ENCODE measurements at places on chromosomes 2 and 18.

DNA sequence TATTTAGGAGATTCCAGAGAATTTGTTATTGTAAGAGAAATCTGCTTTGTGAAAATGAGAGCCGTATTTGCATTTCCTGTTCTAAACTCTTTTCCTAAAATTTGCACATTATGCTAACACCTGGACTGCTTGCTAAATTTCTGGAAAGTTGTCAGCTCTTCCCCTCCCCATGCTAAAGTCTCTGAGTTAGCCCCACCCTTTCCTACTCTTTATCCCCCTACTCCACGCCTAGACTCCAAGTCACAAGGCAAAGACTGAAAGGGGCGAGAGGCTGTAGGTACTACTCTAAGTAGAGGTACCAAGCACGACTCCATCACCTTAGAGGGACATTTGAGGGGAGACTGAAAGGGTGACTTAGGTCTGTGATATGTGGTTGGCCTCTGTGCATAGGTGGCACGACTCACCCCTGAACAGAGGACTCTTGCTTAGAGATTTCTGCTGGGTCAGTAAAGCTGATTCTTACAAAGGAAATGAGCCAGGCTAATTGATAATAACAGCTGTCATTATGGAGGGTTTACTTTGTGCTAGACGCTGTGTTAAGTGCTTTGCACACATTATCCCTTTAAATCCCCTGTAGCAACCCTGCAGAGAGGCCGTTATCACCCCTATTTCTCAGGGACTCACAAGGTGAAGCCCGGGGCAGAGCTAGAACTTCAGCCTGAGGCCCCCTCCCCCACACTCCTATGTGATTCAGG lies 373.5 kb downstream of the EN1 start:
- no peak for DNase-seq

DNA sequence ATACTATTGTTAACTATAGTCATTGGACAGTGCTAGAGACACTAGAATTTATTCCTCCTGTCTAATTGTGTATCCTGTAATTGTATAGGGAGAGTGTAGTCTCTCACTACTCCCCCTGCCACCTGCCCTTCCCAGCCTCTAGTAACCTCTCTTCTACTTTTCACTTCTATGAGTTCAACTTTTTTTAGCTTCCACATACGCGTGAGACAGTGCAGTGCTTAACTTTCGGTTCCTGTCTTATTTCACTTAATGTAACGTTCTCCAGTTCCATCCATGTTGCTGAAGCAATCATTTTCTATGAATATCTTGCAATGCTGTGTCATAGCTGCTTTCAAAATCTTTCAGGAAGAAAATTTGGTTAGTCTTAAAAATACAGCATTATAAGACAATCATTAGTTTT lies 22.8 kb upstream of the RUFY4 start:
- no peak for DNase-seq

DNA sequence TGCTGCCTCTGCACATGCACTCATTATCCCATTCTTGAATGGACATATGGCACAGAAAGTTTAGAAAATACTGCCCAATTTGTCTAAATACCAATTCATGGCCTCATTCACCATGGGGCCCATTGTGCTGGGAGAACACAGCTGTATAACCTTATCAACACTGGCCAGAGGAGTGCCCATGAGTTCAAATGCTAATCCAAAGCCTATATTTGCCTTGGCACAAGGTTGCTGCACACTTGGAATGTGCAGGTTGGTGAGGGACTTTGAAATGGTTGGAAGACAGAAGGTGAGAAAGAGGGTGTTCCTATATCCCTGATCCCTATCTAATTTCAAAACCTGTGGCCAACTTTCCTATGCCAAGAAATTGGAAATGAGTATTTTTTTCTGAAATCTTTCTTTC lies 693.9 kb upstream of the ID2 start:
- DNase-seq, result no peak

DNA sequence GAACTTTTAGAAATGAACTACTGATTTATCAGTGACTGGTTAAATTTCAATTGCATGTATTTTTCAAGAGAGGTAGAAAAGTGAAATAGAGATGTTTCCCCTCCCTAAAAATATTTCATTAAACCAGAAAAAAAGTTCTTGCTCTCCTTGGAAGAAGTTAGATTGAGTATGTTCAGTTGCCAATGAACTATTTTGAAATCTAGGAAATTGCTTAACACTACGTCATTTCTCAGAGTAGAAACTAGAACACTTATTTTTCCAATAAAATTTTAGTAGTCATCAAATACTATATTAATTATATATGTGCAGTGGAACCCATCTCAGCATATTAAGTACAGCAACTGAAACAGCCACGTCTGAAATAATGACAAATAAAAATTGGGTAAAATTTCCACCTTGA lies 51.8 kb upstream of the STAT1 start:
- no peak for DNase-seq

DNA sequence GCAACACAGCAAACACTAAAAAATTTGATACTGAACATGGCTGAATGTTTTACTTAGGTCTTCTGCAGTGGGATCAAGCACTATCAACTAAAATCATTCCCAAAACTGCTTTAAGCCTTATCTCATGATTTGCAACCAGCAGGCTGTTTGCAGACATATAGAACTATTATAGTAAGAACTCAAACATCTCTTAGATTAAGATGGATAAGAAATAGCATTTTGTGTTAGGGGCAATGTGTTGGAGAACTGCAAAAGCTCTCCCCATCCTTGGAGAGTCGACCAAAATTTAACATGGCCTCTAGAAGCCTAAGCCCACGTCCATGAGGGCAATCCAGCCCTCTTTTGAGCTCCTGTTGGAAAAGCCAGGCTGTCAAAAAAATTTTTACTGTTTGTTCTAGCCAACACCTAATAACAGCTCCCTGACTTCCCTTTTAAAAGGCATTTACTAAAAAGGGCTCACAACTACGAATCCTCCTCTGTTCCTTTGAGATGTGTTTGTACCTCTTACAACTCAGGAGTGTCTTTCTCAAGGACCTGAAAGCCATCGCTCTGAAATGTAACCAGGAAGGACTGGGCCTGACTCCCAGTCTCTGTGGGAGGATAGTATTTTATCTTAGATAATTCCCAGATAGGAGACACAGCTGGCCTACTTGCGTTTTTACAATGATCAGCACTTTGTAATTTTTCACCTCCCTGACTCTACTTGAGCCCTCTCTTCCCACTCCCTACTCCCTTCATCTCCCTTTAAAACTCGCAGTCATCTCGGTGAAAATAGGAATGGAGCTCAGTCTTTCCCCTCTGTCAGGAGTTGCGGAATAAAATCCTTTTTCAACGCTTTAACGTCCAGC lies 1.4 kb downstream of the KRCC1 start:
- DNase-seq, result no peak

- DNase-seq, result peak; percentile 5
Observed at GRCh38 chr18:8609659-8610458, 622 bp downstream of the RAB12 start.

DNA sequence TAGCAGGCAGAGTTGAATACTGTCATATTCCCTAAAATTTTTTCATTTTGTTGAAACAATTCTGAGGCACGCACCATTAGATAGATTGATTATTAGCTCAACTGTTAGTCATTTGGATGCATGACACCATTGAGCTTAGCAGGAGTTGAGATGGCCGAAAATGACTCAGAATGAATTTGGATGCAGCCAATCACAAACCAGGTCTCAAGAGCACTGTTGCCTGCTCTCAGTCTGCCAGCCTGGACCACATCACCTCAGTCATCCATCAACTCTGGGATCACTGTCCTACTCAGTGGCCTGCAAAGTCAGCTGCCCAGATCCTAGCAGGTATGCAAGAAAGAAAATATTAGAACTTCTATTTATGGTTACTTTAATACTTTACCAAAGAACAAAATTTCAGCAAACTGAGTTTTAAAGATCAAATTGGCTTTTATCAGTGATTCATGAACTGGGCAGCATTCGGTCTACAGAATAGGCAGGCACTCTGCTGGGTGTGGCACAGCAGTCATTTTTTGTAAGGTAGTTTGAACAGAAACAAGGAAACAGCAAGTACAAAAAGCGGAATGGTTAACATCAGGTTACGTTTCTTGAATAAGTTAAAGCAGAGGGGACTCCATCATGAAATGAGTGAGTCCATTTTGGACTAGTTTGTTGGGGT lies 152.7 kb upstream of the ARHGAP28 start:
- no peak for DNase-seq

DNA sequence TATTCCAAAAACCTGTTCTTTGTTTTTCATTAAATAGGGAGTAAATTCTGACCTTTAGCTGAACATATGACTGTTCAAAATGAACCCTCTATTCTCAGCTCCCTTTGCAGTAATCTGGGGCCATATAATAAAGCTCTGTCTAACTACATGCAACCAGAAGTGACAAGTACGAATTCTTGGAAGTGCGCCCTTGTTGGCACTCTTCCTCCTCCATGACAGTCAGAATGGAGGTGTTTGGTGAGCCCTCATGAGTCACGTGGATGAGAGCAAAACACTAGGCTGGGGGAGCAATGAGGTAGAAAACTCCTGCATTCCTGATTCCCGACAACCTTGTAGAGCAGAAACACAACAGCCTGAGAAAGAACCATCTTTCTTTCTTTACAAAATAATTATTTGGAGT lies 552.9 kb downstream of the FBXO15 start:
- DNase-seq, result no peak

DNA sequence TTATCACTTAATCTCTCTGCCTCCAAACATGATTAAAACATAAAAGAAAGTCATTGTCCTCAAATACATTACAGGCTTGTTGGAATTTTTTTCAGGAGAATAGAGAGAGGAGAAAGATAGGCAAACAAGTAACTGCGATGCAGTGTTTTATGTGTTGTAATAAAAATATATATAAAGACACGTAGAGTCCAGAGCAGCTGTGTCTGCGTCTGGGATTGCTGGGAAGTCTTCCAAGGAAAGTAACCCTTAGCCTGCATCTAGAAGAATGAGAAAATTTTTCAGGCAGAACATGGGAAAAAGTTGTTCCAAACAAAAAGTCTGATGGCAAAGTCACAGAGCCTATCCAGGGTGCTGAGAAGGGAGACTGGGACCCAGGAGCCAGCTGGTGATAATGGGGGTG lies 91.8 kb upstream of the ST6GAL2 start:
- no peak for DNase-seq

- no peak for DNase-seq
Observed at GRCh38 chr2:238861013-238861730, 13.3 kb downstream of the TWIST2 start.

- DNase-seq, result no peak
Observed at GRCh38 chr2:99689145-99689742, 199.4 kb upstream of the REV1 start.

DNA sequence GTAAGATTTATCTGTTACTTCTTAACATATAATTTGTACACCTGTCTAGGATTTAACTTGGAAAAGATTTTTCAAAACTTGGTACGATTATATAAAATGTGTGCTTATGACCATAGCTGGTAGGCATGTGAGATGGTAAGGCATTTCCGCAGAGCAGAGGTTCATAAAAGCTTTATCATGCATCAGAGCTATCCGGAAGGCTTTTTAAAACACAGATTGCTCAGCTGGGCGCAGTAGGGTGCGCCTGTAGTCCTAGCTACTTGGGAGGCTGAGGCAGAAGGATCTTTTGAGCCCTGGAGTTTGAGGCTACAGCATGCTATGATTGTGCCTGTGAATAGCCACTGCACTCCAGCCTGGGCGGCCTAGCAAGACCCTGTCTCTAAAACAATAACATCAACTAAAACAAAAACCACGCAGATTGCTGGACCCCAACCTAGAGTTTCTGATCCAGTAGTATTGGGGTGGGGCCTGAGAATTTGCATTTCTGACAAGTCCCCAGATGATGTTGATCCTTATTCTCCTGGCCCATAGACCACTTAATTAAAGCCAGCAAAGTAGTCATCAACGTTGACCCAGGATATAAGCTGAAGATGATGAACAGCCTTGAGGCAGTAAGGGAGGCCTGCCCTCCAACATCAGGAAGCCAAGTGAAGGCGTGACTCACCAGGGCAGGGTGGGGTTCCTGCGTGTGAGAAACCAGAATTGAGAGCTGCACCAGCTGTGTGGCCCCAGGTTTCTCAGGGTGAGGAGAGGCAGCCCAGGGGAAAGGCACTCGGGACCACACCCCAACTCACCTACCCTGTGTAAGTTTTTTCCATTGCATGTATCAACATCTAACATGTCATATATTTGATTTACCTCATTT lies 21.6 kb upstream of the SLC20A1 start:
- peak; percentile 13 for DNase-seq

- no peak for DNase-seq
Observed at GRCh38 chr18:50662775-50663383, 103.0 kb downstream of the MAPK4 start.

DNA sequence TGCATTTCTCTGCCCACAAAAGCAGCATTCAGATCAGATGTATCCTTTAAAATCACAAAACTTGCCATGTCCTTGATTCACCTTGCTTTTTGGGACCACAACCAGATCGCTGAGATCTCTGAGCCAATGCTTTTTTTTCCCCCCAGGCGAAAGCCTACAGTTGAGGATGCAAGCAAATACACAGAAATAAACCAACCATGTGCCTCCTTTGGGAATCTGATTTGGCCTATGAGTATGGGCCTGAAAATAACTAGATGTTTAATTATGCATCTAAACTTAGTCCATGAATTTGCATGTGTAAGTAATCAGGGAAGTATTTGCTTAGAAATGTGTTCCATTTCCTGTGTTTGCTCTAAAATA lies 49.7 kb upstream of the CDC42EP3 start:
- no peak for DNase-seq

DNA sequence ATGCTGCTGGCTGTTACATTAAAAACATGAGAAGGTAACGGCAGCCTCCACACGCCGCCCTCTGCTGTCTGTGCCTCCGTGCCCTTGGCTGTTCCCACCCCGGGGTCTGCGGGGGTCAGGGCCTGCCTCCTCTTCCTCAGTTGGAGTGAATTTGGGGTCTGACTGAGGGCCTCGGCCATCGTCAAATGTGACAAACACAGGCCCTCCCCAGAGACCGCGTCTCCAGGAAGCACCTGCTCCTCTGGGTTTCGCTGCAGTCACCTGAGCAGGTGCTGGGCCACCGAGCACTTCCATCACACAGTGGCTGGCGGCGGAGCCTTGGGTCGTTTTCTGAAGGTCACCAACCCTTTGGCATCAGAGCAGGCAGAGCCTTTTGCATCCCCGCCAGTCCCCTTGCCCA lies 70.9 kb downstream of the NFATC1 start:
- DNase-seq, result no peak

DNA sequence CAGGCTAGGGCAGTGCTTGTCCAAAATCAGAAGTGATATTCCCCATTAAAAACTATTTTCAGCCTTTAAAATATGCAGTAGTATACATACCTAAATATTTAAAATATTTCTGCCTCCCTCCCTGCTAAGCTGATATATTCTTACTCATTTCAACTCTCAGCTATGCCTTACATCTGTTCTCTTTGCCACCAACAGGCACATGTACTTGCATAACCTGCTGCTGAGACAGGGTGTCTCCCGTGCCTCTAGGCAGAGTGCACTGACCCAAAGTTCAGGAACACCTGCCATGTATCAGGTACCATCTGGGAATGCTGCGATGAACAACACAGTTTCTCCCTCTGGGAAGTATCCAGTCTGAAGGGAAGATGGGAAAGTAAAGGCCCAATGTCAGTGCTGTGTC lies 91.7 kb downstream of the STK39 start:
- DNase-seq, result no peak

GRCh38 chr2:152380261-152381055 lies 45.5 kb downstream of the FMNL2 start:
- no peak for DNase-seq
